ENCODE measurements at places on chromosomes 7 and 10. TPM values are rescaled to one million over a fixed set of nuclear protein-coding genes. Genes with fewer than 3 reads are reported as not detected.

- DNase-seq = peak; percentile 68
Observed at GRCh38 chr7:22356701-22357310, at the start of gene RAPGEF5. RAPGEF5 (minus strand) TSS chr7:22357154; CDS start chr7:22357060, 94 bp downstream.

DNA sequence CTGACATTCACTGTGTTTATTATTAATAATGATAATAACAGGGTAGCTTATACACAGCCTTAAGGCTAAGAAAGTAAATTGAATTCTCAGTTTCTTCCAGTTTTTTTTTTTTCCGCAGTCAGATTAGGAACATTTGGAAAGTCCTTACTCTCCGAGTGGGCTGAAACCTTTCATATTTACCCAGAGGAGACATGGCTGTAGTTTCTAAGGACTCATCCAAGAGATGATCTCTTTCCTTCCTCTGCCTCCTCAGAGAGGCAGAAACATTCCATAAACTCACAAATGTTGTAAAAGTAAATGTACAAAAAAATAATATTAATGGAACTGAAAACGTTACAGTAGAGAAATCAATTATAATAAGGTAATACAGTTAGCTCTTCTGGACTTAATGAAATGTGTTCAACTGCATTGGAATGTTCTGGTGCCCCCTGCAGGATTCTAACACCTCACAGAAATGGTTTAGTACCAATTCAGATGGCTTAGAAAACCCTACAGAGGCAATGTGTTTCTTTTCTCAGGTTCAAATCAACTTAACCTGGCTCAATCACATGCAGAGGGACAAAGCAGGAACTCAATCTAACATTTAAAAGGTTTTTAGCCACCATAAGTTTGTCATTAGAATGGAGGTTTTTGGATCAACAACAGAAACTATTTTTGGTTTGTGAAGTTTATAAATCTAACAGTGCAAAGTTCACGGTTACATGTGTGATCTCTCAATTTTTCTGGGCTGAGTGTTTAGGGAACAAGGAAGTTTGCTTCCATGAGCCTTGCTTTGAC lies 71.7 kb downstream of the ICA1 start:
- peak; percentile 59 for DNase-seq

- peak; percentile 36 for DNase-seq
Observed at GRCh38 chr10:99394761-99395386, 35.5 kb downstream of the GOT1 start.

- DNase-seq = no peak
Observed at GRCh38 chr7:101624246-101625001, 4.7 kb downstream of the MYL10 start.

- no peak for DNase-seq
Observed at GRCh38 chr10:121983852-121984251, 5.1 kb upstream of the TACC2 start.

DNA sequence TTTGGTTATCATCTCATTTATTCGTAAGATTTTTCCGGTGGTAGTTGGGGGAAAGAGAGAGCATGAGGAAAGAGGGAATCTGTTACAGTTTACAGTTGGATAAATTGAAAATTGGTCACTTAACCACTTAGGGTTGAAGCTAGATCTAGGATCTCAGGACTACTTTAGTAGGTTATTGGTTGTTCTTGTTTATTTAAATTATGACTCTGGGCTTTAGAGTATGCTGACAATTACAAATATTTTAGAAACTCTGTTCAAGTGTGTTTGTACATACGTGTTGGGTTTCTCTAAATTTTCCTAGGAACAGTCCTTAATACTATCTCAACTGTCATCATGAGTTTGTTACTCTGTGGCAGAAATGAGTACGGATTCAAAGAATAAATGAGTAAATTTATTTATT lies 48.6 kb upstream of the STRIP2 start:
- no peak for DNase-seq

GRCh38 chr7:73387221-73387828 lies 46.3 kb upstream of the FZD9 start:
- DNase-seq = no peak

- DNase-seq = no peak
Observed at GRCh38 chr10:78459639-78460037, 426.0 kb downstream of the RPS24 start.

- DNase-seq = no peak
Observed at GRCh38 chr7:120703585-120704240, 154.2 kb downstream of the TSPAN12 start.

- DNase-seq = no peak
Observed at GRCh38 chr7:121516821-121517220, 120.7 kb upstream of the FAM3C start.

DNA sequence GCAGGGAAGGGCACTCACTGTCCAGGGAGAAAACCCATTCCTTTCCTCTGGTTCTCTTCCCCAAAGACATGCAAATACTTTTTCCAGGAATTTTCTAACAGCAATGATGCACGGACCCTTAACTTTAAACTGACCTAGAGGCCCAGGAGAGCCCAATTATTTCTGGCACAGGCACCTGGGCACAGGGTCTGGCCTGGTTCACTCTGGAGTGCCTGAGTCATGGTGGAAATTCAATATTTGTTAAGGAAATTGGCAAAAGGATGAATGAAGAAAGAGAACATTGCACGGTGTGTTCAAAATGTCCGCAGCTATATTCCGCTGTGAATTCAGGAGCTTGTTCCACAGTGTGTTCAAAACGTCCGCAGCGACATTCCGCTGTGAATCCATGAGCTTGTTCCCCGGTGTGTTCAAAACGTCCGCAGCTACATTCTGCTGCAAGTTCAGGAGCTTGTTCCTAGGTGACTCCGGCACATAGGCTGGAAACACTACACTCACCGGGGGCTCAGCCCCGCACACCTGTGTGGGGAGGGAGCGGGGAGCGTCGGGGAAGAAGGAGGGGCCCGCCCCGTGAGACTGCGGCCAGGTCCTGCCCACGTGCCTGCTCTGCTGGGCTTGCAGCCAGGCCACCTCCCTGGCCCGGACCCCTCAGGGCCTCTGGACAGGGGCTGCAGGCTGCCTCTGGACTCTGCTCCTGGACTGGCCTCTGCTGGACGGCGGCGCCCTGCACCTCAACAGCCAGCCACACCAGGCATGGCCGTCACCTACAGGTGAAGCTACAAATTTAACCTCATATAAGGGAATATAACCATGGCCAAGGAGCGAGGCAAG lies 72.0 kb upstream of the FAM20C start:
- DNase-seq = no peak

DNA sequence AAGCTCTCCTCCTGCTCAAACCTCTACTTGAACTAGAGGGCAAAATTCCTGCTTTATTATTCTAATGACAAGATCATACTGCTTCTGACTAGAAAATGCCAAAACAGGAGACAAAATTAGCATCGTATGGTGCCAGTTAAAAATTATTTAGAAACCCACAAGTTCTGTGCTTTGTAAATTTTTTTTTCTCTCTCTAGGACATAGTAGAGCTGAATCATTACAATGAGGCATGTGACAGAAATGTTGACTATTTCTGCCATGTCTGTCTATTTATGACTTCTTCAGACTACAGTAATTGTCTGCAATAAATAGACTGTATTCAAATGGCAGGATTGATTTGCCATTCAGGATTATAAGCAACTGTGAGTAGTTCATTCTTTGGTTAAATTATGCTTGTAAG lies 335.8 kb downstream of the PRPF18 start:
- DNase-seq = no peak

DNA sequence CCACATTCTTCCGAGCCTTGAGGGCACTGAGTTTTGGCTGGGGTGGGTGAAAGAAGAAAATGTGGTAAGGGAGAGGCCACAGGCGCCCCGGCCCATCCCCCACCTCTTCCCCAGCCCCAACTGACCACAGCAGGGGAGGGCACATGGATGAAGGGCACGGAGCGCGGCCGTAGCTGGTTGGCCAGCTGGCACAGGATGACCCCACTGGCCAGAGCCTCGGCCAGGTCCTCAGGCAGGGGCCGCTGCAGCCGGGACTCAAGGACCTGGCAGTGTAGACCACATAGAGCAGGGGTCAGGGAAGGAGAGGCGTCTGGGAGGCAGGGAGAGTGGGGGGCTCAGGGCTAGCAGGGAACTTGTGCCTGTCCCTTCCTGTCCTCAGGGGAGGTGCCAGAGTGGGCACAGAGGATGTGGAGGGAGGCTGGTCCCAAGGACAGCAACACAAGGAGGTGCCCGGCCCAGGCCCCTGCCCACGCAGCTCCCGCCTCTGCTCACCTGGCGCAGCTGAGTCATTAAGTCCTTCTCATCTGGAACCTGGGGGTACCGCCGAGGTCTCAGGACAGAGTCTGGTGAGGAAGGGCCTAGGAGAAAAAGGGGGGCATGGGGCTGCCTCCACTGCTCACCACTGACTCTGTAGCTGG lies 2.2 kb upstream of the SAP25 start:
- DNase-seq = no peak

DNA sequence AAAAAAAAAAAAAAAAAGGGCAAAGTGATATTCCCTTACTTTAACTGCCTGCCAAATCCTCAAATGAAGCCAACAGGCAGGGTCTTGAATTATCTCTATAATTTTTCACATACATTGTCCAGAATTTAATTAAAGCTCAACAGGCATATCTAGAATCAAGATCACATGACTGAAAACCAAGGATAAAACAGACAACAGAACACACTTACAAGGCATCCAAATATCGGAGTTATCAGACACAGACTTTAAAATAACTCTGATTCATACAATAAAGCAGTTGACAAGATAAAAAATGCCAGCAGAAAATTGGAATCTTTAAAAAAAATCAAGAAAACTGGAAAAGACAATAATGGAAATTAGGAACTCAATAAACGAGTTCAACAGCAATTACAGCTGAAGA lies 10.7 kb downstream of the CYTH3 start:
- no peak for DNase-seq

DNA sequence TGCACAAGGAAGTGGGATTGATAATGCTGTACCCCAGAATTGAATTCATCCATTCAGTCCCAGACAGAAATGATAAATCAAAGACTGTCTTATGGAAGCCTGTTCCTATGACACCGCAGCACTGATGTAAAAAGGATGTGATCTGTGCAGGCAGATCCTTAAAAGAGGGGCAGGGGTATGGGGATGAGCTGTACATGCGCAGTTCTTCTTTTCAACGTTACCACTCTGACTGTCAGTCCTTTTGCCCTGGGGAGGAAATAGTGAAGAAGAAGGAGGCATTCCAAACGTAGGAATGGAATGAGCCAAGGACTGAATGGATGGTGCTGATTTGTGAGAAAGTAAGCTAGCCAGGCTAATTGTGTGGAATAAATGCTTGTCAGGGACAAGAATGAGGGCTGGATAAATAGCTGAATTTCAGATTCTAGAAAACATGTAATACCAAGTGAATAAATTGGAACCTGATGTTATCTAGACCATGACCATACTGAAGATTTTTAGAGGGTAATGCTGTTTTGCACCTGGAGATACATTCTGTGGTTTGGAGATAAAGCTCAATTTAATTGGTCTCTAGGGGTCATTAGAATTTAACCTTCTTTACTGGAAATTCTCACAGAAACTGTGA lies 509.3 kb downstream of the SORCS3 start:
- no peak for DNase-seq

DNA sequence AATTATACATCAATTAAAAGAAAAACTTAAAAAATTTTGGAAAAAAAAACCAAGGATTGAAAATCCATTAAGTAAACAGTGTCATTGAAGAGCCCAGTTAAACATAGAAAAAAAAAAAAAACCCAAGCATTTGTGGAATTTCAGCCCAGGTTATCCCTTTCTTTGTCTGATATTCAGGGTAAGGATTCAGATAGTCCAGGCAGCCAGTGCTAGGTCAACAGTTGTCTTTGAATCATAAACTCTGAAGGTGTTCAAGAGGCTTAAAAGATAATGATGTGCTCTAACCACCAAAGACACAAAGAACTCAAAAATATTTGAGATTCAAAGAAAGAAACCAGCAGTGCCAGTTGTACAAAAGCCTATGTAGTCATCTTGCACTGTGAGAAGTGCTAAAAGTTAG lies 270.3 kb upstream of the DKK1 start:
- no peak for DNase-seq

- no peak for DNase-seq
Observed at GRCh38 chr10:48800007-48800675, 115.5 kb downstream of the WDFY4 start.

DNA sequence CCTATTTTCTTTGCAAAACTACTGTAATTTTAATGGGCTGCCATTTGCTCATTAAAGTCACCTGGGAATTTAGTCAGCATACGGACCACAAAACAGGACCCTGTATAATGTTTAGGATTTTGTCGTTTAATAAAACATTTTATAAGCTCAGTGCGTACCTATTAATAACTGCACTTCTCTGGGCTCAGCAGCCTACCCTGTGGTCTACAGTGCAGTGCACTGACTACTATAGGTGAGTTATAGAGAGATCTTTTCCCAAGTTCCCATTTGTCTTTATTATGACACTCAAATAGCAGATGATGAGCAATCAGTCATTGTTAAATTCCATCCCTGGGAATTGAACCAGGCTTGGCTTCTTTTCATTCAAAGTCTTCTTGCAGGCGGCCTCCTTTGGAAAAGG lies 433.4 kb upstream of the NFE2L3 start:
- DNase-seq = no peak

DNA sequence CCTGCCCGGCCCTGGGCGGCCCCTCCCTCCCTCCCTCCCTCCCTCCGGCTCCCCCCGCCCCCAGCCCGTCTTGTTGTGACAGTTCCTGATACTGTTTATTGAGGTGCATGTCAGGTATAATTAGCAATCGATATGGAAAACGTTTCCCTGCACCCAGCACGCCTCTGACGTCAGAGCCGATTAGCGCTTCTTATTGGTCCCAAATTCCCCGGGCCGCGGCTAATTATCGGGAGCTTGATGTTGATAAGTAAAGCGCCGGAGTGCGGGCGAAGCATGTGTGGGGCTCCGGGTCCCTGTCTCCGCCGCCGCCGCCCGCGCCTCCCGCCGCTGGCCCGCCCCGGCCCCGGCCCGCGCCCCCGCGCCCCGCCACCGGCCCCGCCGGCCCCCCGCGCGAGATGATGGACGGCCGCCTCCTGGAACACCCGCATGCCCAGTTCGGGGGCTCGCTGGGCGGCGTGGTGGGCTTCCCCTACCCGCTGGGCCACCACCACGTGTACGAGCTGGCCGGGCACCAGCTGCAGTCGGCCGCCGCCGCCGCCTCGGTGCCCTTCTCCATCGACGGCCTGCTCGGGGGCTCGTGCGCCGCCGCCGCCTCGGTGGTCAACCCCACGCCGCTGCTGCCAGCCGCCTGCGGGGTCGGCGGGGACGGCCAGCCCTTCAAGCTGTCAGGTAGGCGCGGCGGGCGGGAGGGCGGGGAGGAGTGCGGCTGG lies at the start of gene UNCX:
UNCX (plus strand) TSS at position 250 of the 710 bp plus-strand sequence; CDS start at position 396, 146 bp downstream.
- no peak for DNase-seq

- no peak for DNase-seq
Observed at GRCh38 chr10:1297566-1298301, 241.5 kb downstream of the WDR37 start.

The STEAP2 gene
- total RNA-seq = 1.3 TPM

The MSMB gene
- not detected for total RNA-seq

The C10orf143 gene
- 4.9 TPM for total RNA-seq

The AKR1D1 gene
- not detected for total RNA-seq

The SLC16A9 gene
- total RNA-seq = 0.54 TPM

The EN2 gene
- total RNA-seq = not detected

The PGAM2 gene
- not detected for total RNA-seq

The KNDC1 gene
- 2.4 TPM for total RNA-seq

The TNKS2 gene
- total RNA-seq = 50.3 TPM

The SORBS1 gene
- total RNA-seq = 1.0 TPM

The NPFFR1 gene
- total RNA-seq = not detected

The PLEKHS1 gene
- not detected for total RNA-seq

The MRPL43 gene
- 64.8 TPM for total RNA-seq

The THAP5 gene
- 44.0 TPM for total RNA-seq
